ENCODE measurements at places on chromosomes 16 and 17.
A peak's percentile ranks its signal among the peaks of the same experiment; 100 is the strongest.

GRCh38 chr17:12547831-12548230 is 117.9 kb upstream of the MYOCD start:
- DNase-seq, result no peak

DNA sequence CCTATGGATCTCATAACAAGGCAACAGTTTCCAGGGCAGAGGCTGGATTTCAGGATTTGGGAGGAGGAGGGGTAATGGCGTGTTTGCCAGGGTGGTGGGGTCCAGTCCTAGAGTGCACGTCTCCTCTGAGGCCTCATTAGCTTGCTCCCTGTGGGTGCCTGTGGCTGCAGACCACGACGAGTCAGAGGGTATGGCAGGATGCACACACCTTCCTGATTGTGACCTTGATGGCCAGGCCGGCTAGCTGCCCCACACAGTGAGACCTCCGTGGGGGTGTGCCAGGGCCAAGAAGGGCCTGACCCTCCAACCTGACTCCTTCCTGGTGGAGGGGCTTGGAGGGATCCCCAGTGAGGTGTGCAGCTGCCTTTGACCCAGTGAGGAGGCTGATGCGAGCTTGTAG is 4.0 kb upstream of the SMTNL2 start:
- DNase-seq, result no peak

DNA sequence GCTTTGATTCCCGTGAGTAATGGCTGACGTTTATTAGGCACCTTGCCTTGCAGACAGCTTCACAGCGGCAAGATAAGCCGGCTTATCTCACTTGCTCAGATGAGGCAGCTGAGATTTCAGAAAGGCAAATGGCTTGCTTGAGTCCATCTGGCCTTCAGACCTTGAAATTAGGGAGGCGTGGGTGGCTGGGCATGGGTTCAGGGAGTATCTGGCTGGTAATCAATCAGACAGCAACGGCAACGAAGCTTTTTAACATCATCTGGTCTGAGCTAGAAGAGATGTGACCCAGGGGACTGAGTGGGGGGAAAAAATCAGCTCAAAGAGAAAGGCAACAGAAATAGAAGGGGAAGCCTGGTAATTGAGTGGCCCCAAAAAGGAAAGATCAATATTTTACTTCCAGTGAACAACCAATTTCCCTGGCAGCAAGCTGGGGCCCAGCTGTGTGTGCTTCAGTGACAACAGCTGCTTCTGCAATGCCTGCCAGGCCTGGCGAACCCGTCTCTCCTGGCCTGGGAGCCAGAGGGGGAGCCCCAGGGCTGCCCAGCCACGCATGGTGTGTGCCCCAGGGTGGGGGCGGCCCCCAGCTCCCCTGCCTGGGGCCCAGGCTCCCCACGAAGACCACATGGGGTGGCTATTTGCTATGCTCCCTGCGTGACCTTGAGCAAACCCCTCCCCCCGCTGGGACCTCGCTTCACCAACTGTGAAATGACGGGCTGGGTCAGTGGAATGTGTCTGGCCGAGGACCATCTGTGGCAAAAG is 34.0 kb downstream of the RAB11FIP4 start:
- no peak for DNase-seq

GRCh38 chr17:37570527-37571093 is 38.6 kb downstream of the SYNRG start:
- DNase-seq, result peak; percentile 92

- DNase-seq, result no peak
These were observed 132.8 kb upstream of the NETO2 start for GRCh38 chr16:47276522-47276921.

DNA sequence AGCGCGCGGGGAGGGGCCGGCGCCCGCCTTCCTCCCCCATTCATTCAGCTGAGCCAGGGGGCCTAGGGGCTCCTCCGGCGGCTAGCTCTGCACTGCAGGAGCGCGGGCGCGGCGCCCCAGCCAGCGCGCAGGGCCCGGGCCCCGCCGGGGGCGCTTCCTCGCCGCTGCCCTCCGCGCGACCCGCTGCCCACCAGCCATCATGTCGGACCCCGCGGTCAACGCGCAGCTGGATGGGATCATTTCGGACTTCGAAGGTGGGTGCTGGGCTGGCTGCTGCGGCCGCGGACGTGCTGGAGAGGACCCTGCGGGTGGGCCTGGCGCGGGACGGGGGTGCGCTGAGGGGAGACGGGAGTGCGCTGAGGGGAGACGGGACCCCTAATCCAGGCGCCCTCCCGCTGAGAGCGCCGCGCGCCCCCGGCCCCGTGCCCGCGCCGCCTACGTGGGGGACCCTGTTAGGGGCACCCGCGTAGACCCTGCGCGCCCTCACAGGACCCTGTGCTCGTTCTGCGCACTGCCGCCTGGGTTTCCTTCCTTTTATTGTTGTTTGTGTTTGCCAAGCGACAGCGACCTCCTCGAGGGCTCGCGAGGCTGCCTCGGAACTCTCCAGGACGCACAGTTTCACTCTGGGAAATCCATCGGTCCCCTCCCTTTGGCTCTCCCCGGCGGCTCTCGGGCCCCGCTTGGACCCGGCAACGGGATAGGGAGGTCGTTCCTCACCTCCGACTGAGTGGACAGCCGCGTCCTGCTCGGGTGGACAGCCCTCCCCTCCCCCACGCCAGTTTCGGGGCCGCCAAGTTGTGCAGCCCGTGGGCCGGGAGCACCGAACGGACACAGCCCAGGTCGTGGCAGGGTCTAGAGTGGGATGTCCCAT is 232.8 kb downstream of the SEC14L1 start:
- no peak for DNase-seq

- peak; percentile 17 for DNase-seq
These were observed 65.7 kb downstream of the MPRIP start for GRCh38 chr17:17107891-17108431.

GRCh38 chr16:376817-377418 is 4.9 kb downstream of the PGAP6 start:
- no peak for DNase-seq

- DNase-seq, result no peak
These were observed 28.1 kb downstream of the PELP1 start for GRCh38 chr17:4675791-4676190.

- DNase-seq, result no peak
These were observed 21.0 kb downstream of the SLC7A6OS start for GRCh38 chr16:68289621-68290329.

- DNase-seq, result peak; percentile 84
These were observed 33.3 kb downstream of the JPH3 start for GRCh38 chr16:87635541-87636049.

GRCh38 chr17:72165867-72166439 is 45.1 kb downstream of the SOX9 start:
- no peak for DNase-seq

DNA sequence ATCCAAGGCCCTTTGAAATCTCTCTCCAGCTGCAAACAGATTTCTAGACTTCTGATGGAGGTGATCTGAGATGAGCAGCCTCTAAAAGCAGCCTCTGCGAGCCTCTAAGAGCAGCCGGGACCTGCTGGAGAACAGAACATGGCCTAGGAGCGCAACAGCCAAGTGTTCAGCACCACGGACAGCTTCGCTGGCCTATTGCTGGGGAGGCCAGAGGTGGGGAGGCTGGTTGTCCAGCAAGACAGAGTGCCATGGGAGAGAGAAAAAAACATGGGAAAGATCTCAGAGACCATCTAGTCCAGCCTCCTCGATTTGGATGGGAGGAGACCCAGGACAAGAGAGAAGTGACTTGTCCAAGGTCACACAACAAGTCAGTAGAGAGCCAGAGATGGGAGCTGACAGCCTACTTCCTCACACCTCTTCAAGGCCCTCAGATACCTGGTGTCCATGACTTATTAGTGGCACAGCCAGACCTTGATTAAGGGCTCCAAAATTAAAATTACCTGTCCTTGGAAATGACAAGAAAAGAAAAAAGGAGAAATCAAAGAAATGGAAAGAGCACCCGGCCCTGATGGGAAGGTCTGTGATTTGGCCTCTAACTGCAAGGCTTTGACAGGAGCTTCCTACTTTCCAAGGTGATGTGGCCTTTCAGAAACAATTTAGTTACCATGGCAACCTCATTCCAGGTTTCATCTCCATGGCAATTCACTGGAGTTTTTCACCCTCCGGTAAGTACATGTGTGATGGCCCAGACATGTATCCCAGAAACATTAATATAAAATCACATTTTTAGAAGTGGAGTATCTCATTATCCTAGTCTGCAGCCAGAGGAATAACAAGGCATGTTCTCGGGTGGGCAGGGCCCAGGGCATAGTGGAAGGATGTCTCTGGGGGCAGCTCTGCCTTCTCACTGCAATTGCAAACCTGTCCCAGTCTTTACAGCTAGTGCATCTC is 14.5 kb downstream of the RPRML start:
- DNase-seq, result no peak

DNA sequence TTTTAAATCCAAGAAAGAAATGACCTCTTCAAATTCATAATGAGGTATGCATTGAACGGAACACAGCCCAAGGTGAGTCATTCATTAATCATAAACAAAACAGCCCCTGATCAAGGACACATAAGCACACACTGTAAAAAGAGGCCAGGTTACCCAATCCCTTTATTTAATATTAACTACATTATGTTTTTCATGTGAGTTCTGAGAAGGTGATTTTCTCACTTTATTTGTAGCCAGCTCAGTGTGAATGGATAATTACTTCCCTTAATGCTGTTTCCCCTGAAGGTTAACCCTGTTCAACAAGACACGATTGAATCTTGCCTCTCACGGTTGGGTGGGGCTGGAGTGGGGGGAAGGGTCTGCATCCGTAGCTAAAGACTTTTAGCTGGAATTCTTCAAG is 257.3 kb upstream of the SALL1 start:
- peak; percentile 70 for DNase-seq

DNA sequence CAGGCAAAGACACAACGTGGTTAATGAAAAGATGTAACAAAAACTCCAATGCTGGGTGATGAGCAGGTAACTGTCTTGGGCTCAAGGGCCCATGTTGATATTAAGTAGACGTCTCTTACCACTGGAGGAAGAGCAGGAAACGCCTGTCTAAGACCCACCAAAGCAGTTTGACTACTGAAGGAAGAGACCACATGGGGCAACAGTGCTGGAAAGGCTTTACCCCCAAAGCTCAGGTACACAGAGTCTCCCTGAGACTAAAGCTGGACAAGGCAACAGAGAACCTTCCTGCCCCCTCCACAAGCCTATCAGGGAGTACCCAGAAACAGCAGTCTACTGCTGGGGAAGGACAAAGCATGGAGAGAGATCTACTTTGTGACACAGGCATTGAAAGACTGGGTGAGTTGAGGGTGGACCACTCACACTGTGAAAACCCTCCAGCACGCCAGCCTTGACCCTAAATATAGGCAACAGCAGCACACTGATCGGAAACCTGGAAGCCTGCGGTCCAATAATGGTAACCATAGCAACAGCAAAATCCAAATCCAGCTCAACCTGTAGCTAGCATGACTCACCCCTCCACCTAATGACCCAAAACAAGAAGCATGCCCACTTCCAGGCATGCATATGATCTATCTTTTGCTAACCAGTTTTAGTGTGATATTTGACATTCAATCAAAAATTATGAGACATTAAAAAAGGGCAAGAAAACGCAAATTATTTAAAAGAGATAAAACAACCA is 270.5 kb upstream of the SDK2 start:
- DNase-seq, result no peak

DNA sequence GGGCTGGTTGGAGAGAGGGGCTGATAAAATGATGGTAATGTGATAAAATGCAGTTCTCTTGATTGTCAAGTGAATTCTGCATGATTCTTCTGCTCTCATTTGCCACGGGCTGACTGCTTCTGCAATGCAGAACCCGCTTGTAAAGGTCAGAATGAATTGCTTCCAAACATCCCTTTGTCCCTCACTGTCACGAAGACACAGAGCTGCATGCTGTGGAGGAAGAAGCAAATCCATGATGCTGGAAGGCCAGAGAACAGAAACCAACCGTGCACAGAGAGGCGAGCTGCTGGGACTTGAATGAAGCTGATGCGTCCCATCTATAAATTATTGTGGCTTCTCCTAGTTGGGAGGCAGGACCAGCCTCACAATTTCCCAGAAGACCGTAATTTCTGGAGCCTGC is 171.6 kb downstream of the PRKCB start:
- no peak for DNase-seq

DNA sequence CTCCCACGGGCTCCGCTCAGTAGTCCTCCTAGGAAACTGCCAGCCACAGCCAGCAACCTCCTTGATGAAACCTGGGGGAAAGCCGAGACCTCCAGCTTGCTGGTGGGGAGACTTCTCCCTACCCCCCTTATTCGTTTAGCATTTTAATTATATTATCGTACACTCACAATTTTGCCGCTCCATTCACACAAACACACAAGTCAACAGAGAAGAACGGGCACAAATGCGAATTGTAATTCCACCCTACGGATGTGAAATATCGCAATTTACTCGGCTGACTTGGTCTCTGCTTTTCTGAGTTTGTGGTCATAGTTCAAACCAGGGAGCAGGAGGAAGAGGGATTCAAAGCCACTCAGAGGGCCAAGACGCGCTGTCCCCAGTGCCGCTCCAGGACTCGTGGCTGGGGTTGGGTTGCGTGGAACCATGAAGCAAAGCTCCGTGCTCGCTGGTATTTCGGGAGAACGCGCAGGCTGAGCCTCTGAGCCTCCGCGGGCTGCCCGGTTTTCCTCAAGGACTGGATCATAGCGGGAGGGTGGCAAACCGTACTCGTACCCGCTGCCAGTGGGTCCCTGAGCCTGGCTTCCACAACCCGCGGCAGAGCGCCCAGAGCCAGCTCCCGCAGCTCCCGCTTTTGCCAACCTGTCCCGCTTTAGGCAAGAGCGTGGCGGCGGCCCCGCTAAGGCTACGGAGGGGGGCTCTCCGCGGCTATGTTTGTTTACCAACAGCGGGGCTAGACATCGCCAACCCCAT is 2.0 kb downstream of the LHX1 start:
- no peak for DNase-seq

DNA sequence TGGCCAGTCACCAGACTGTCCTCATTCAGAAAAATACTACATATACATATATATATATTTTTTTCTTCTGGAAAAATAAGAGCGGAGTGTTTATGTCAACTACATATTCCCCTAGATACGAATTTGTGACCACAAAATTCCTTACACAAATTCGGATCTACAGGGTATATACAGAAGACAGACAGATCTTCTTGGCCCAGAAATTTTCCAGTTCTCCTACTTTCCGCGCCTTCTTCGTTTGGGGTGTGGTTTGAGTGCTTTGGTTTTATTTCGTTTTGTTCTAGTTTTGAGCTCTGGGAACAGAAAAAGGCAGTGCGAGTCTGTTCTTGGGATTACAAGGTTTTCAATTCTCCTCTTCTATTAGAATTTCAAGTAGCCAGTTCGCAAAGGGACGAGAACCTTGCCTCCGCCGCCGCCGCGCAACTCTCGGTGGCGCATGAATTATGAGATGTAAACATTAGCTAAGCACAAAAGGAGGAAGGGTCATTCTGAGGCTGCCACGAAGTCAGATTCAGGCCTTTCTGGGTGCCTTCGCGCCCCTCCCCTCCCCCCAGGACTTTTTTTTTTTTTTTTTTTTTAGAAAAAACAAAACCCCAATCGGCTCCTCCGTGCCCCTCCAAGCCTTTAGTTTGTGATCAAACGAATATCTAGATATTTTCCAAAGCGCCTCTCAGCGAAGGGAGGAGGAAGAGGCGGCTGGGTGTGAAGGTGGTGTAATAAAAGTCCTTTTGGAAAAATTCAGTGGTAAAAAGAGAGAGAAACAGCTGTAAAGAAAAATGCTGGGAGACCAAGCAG is 1.8 kb upstream of the HOXB4 start:
- DNase-seq, result no peak
